ENCODE measurements at places on chromosomes 4 and X.
A peak's percentile ranks its signal among the peaks of the same experiment; 100 is the strongest.

- DNase-seq, result peak; percentile 46
Measured at GRCh38 chrX:22109442-22109841, 77.3 kb downstream of the PHEX start.

DNA sequence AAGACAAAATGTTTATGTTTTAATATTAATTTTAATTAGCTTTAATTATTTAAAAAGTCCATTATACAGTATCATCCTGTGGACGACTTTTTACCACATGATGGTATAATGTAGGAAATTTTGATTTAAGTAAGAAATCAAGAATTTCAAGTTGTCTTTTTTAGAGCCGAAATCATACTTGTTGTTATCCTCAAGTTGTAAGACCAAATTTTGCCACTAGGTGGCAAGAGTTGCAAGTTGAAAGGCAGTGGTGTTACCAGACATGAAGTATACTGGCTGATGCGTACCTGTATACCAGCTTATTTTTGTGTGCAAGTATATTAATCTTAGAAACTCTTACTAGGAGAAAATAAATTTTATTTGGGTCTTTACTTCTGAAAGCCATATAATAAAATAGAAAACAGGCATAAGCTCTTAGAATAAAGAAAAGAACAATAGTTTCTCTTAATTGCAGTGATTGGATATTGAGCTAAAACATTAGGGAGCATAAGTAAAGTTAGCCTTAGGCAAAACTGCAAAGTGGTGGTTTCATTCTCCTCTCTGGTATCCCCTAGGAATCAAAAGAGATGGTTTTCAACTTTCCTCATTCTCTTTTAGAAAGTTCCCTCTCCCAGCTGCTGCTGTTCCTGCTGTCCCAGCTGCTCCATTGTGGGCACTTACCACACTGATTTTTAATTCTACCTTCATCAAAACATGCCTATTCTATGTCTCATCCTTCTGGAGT lies 118.0 kb upstream of the WDFY3 start:
- peak; percentile 46 for DNase-seq

GRCh38 chrX:135974279-135974856 lies 580 bp upstream of the MMGT1 start:
- DNase-seq, result no peak

DNA sequence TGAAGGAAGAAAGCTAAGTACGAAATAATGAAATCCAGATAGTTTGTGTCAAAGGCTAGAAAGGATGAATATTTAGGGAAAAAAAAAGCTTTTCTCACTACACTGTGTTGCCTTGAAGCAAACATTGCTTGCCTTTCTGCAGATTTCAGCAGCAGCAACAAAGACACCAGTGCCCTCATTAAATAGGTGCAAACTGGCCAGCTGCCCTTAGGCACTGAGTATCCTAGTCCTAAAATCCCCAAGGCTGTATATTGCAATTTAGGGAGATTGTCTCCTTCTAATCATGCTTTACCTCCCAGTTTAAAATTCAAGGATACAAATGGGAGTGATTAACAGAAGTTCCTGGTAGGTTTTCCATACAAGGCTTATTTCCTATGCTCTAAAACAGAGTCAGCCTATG lies 8.6 kb upstream of the FAT4 start:
- no peak for DNase-seq

DNA sequence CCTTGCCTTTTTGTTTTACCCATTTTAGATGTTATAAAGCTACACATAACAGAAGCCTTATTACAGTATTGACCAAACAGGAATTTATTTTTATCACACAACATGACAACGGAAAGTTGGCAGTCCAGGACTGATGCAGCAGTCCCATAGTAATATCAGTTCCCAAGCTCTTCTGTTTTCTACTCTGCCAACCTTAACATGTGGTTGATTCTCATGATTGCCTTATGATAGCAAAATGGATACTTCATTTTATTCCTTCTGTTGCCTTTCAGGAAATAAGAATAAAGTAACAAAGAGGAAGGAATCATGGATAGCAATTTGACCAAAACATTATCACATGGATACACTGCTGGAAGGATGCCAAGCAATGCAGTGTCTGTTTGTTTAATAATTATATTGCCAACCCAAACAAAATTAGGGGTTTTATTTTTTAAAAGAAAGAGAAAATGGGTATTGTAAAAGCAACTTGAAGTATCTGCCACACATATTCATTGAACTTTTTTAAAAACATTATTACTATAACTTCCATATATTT lies 275.7 kb downstream of the STPG2 start:
- no peak for DNase-seq

DNA sequence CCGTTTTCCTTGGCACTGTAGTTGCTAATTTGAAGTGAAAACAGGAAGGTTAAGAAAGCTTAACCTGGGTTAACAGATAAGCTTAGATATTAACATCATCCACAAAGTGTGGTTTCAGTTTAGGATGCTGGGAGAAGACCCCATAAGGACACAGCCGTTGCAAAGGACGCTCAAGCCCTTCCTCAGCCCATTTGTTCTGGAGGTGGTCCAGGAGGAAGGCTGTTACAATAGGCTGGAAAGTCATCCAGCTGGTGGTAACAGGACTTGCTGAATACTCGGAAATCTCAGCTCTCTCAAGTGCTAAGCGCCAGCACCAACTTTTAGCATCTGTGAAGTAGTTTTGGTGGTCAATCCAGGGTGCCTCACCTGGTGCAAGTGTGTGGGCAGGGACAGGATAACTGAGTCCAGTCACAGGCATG lies 14.2 kb downstream of the CHST7 start:
- no peak for DNase-seq

DNA sequence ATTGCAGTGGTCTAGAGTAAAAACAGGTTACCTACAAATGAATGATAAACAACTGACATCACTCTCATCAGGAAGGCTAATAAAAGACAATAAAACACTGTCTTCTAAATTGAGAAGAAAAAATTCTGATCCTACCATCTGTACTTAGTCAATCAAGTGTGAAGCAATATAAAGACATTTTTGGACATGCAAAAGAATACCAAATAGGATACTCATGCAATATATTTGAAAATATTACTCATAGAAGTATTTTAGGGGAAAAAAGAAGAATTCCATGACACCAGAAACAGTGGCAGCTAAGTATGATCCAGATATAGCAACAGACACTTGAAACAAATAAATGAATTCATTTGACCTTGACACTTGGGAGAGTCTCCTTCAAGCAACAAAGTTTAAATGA lies 63.8 kb upstream of the FAM120C start:
- no peak for DNase-seq

DNA sequence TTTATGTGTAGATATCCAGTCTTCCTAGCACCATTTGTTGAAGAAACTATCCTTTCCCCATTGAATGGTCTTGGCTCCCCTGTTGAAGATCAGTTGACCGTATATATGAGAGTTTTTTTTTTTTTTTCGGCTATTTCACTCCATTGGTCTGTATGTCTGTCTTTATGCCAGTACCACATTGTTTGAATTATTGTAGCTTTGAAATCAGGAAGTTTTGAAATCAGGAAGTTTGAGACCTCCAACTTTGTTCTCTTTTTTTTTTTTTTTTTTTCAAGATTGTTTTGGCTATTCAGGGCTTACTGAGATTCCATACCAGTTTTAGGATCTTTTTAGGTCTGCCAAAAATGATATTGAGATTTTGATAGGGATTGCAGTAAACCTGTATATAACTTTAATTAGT lies 4.3 kb upstream of the SCD5 start:
- no peak for DNase-seq

GRCh38 chr4:56272003-56272402 lies 115.3 kb downstream of the AASDH start:
- DNase-seq, result no peak

GRCh38 chr4:145098675-145099037 lies 545 bp downstream of the ABCE1 start:
- peak; percentile 17 for DNase-seq
